ENCODE measurements at places on chromosomes 2 and 18. TPM values are rescaled to one million over a fixed set of nuclear protein-coding genes. Genes with fewer than 3 reads are reported as not detected.
A peak's percentile ranks its signal among the peaks of the same experiment; 100 is the strongest.

GRCh38 chr2:172172513-172173173, 69.9 kb upstream of the DLX2 start:
- DNase-seq: peak; percentile 75

- peak; percentile 68 for DNase-seq
These were observed 196.9 kb downstream of the HAUS1 start for GRCh38 chr18:46301081-46301480.

DNA sequence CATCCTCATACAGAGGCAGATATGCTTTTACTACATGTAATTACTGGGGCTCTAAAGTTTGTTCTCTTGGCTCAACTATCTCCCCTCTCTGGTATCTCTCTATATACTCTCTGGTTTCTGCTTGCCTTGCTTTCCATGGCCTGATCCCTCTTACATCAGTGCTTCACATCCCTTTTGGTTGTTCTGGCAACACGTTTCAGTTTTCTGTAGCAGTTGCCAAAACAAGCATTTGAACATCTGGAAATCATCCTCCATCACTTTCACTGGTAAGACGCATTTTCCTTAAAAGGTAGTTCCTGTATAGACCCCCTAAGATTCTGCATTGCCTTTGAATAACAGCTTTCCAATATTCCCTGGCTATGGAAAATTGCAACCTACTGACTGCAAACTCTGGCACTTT, 25.9 kb downstream of the COL5A2 start:
- no peak for DNase-seq

DNA sequence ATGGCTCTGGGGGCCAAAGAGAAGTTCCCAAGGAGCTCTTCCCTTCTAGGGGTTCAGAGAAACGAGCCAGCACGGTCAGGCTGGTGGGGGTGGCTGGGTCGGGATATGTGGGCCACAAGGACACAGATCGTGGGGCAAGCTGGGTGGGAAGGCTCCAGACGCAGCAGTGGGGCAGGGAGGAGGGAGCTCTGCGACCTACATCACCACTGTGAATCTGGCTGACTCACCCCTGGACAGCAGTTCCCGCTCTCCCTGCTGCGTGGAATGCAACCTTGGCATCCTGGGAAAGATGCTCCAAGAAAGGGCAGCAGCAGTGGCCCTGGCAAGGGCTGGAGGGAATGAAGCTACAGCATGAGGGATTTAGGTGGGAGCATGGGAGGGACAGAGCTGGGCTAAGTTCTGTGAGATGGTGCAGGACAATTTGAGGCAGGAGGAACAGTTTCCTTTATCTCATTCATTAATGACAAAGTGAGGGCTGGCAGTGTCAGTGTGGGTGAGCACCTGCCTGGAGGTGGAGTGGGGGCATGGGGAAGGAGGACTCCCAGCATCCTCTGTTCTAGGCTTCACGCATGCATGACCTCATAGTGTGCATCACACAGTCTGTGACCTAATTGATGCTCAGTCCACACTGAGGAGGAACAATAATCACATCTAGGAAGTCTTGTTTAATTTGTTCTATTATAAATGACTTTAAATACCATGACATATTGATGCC, 25.0 kb downstream of the CELF4 start:
- no peak for DNase-seq

DNA sequence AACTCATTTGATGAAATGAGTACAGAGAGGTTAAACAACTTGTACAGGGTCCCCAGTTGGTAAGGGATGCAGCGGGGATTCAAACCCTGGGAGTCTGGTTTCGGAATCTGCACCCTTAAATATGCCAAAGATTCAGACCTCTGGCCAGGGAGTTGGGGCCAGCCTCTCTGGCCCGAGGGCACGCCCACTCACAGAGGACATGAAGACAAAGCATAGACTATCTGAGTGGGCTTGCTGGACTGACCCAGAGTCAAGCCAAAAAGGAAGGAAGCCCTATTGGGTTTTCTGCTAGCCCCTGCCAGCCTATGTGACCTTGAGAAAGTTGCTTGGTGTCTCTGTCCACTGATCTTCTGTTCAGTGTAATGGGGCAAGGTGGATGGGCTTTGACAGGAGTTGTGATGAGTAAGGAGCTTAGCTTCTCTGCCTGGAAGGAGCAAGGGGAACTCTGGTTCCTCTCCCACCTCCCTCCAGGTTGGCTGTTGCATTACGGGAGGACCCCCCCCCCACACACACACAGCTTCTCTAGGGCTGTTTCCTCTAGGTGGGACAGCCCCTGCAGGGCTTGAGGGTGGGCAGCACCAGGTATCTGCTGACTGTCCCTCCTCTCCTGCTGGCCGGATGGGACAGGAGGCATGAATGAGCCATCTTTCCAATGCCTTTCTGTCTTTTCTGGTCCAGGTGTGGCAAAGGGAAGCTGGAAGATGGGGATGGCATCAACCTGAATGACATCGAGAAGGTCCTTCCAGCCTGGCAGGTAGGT, 131.3 kb downstream of the CTIF start:
- no peak for DNase-seq

DNA sequence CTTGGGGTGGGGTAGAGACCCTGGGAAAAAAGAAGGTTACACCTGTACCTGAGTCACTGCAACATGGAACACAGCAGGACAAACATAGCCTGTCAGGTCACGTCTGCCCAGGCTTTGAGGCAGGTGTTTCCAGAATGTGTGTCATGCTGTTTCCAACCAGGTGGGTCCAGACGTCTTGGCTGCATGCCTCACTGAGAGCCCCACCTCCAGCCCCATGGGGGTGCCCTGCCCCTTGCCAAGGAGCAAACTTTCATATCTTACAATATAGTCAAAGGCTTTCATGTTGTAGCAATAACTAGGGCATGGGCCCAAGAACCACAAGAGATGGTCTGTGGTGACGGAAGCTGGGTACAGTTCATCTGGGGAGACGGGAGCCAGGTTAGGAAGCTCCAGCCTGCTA, 499.7 kb downstream of the BCL11A start:
- no peak for DNase-seq

DNA sequence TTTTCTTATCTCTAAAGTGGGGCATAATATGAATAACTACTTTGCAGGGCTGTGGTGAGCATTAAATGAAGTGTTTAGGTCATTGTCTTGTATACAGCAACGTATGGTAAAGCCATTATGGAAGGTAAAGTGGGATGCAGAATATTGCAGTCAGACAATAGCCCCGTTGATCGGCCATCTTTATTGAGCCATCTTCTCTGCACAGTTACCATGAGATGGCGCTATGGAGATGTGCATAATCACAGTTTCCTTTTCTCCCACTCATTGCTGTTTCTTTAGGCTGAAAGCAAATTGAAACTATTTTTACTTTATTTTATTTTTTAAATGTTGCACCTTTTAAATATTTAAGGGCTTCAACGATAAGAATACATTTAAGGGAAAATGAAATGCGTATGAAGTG, 108.9 kb downstream of the THSD7B start:
- no peak for DNase-seq

DNA sequence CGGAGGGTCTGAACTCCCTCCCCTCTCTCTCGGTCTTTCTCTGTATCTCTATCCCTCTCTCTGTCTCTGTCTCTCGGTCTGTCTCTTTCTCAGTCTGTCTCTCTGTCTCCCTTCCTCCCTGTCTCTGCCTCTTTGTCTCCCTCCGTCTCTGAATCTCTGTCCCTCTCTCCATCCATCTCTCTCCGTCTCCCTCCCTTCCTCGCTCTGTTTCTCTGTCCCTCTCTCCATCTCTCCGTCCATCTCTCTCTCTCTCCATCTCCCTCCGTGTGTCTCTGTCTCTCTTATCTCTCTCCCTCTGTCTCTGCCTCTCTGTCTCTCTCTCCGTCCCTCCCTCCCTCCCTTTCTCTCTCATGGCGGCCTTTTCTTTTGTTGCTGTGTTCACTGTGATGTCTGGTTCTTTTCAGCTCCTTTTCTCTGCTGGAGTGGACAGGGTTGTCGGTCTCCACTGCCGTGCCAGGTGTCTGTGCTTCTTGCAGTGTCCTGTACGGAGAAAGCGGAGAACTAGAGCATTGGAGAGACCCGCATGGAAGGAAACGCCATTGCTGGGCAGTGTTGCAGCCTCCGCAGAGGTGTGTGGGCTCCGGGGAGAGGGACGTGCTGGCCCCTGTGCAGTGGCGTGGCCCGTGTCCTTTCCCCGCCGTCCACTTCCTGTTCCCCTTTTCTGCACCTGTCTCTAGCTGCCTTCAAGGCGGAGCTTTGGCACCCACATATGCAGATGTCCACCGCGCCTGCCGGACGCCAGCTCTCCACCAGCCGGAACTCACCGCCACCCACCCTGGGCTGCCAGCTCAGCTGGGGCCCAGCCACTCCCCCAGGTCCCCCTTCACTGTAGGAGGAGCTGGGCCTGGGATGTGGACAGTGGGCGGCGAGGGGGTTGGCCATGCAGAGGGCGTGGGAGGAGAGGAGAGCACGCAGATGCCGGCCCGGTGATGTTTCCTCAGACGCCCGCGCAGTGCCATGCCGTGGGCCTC, 113.1 kb downstream of the NFATC1 start:
- no peak for DNase-seq

The BOLL gene
- total RNA-seq: 0.16 TPM

The DQX1 gene
- total RNA-seq: not detected

The TGFA gene
- total RNA-seq: 0.19 TPM
